Spleen (tissue), 13 donors: ENCODE measurements at places on chromosomes 5 and 9.

DNA sequence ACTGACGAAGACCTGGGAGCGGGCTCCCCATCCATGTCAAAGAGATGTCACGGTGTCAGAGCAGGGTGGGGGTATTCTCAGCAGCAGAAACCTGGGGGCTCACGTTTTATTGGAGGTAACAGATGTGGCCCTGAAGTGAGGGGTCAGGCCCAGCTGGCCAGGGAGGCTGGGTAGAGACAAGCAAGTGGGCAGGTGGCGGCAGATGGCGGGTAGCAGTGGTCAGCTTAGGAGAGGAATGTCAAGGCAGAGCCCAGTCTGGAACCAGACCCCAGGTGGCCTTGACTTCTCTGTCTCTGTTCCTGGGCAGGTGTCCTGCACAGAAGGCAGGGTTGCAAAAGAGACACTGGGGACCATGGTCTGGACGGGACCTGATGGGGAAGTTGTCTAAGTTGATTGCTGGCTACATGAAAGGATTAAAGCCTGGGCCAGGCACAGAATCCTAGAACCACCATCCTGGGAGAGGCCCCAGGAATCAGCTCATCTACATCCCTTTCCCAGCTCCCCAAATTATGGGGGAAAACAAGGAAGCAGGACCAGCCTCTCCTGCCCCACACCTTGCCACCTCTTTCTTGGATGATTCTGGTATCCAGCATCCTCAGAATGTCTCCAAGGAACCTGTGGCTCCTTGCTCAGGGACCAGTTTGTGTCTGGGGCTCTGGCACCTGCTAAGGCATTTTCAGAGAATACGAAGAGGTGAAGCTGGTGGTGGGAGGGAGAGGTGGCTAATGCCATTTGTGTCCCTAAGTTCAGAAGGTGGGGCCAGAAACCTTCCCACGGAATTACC is 72.5 kb downstream of the AMBP start:
- H3K27me3 ChIP-seq, result no peaks in the 10 kb centered on the region
- no peaks in the 10 kb centered on the region for H3K4me1 ChIP-seq
- no peaks in the 10 kb centered on the region for H3K36me3 ChIP-seq
- DNase-seq, result peak; percentile 43

GRCh38 chr5:73312146-73312871 is 136.3 kb downstream of the FOXD1 start:
- no peak overlapping the region for H3K27ac ChIP-seq
- no peak for DNase-seq
- H3K4me3 ChIP-seq, result no peak overlapping the region
- peaks cover 59% of the 10 kb centered on the region for H3K27me3 ChIP-seq
- no peaks in the 10 kb centered on the region for H3K4me1 ChIP-seq

DNA sequence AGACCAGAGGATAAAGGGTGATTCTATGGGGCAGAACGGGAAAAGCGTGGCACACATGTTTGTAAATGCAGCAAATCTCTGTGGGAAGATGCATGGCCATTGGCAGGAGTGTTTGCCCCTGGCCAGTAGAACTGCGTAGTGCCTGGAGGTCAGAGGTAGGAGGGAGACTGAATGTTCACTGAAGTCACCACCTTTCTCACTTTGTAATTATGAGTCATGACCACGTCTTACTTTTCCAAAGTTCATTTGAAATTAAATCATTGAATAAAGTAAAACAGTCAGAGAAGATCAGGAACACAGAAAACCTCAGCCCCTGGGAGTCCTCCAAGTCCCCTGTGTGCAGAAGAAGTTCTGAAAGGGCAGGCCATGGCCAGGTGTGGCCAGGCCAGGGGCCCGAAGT is 4.6 kb downstream of the PTGES start:
- no peak overlapping the region for H3K4me3 ChIP-seq
- H3K27me3 ChIP-seq, result peaks cover 21% of the 10 kb centered on the region
- peaks cover 6% of the 10 kb centered on the region for H3K4me1 ChIP-seq
- no peaks in the 10 kb centered on the region for H3K36me3 ChIP-seq
- DNase-seq, result no peak

- peaks cover 17% of the 10 kb centered on the region for H3K4me1 ChIP-seq
- no peaks in the 10 kb centered on the region for H3K36me3 ChIP-seq
- no peak for DNase-seq
- no peak overlapping the region for H3K27ac ChIP-seq
- no peaks in the 10 kb centered on the region for H3K27me3 ChIP-seq
Measured at GRCh38 chr9:84296146-84296843, 44.3 kb downstream of the SLC28A3 start.

DNA sequence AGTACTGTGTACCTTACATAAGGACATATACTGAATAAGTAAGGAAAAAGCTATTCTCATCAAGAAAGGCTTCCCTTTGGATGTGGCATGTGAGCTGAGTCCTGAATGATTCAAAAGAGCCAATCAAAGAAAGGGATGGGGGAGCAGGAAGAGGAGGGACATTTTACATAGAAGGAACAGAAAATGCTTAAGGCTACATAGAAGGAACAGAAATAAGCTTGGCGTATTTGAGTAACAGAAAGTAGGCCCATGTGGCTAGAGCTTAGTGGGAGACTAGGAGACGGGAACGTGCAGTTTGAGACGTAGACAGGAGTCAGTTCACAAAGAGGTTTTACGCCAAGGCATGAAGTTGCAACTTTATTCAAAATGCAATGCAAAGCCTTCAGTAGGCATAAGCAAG is 126.3 kb downstream of the CEMIP2 start:
- peak overlapping the region; percentile 22 for H3K27ac ChIP-seq
- DNase-seq, result no peak
- no peaks in the 10 kb centered on the region for H3K36me3 ChIP-seq
- no peaks in the 10 kb centered on the region for H3K27me3 ChIP-seq
